ENCODE measurements at places on chromosomes 3 and 15.

GRCh38 chr3:105222568-105223093, 144.1 kb upstream of the ALCAM start:
- no peak for DNase-seq

GRCh38 chr3:1139071-1139470, 46.2 kb downstream of the CNTN6 start:
- DNase-seq, result no peak

- no peak for DNase-seq
Observed at GRCh38 chr15:31265871-31266711, 60.5 kb upstream of the KLF13 start.

DNA sequence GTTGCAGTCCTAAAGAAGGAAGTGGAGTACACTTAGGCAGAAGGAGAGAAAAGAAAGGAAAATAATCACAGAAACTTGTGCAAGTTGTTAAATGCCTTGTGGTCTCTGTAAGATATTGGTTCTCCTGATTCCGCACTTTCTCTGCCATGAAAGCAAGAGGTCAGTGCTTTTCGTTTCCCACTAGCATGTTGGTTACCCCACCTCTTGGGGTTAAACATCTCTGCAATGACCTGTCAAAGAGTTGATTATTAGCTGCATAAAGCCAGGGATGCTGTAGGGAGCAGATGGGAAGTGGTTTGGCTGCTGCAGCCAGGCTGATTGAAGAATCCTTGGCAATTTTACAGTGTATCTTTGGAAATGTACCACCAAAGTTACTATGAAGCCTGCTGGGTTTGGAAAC, 33.3 kb downstream of the ZNF609 start:
- DNase-seq, result no peak

- DNase-seq, result no peak
Observed at GRCh38 chr15:69974321-69974720, 123.4 kb downstream of the TLE3 start.

GRCh38 chr3:14283813-14284438, 105.3 kb downstream of the LSM3 start:
- no peak for DNase-seq

- DNase-seq, result no peak
Observed at GRCh38 chr3:41417574-41417973, 218.3 kb downstream of the CTNNB1 start.

DNA sequence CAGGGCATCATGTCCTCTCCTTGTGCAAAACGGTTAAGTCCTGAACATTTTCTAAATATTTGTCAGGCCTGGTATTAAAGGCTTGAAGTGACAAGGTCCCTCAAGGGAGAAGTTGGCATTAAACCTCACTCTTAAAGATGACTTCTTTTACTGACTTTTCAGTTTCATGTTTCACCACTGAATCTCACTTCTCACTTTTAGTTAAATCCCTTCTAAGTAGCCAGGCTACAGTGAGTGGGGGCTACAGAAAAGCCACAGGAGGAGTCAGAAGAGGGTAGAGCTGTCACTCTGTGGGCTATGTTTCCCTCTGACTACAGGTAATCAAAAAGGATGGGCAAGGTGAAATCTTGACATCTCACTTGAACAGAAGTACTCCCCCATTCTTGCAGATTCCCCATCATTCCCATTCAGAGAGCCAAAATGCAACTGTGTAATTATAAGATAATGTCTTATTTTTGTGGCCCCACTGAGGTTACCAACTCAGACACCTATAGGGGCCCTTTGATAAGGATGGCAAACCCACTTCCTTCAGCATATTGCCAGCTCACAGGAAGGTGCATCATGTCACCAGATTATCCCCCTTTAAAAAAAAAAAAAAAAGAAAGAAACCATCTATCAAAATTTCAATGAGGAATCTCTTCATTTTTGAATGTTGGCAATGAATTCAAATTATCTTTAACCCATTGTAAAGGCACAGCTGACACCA, 790.1 kb upstream of the CFAP20DC start:
- no peak for DNase-seq

- no peak for DNase-seq
Observed at GRCh38 chr3:14122301-14122700, 2.4 kb downstream of the CHCHD4 start.

- no peak for DNase-seq
Observed at GRCh38 chr3:57464011-57464410, 80.1 kb downstream of the DNAH12 start.

- no peak for DNase-seq
Observed at GRCh38 chr15:71385026-71385425, 269.8 kb downstream of the THSD4 start.

DNA sequence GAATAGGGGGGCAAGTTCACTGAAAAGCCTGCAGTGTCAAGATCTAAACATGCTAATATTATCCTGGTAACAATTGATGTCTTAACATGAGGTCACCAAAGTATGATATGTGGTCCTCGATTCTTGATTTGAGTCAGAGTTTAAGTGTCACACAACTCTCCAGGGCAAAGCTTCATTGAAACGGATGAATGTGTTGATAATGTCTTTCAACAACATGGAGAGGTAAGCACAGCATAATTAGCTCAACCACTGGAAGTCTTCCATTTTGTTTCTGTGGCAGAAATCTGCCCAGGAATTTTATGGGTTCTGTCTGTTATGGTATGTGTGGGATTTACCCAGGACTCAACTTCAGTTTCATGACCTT, 591.5 kb downstream of the ZNF385D start:
- no peak for DNase-seq

- DNase-seq, result peak; percentile 87
Observed at GRCh38 chr3:160027541-160028195, 39.0 kb downstream of the IL12A start.

DNA sequence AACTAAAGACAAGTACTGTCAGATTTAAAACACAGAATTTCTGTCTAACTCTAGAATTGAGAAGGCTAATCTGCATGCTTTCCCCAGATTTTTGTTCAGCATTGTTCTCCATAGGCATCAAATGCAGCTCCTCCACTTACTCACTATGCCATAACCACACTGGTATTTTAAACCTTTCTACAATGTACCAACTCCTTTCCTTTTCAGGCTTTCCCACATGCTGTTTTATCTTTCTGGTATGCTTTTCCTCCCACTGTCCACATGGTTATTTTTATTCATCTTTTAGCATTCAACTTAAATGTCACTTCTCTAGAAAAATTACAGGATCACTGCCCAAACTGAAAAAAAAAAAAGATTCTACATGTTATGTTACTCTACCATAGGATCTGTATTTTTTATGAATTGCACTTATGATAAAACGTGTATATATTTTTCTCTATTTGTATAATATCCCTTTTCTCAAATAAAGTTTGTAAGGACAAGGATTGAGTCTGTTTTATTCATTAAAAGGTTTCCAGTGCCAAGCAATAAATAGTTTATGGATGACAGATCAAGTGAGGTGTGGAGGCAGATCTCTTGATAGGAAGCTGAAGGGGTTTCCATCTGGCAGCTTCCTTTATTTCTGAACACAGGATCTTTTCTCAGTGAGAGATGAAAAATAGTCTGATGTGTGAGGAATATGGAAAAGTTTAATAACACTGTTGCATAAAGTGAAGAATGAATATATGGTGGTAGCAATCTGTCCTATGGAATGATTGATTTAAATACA, 1064.5 kb downstream of the ZPLD1 start:
- peak; percentile 48 for DNase-seq

DNA sequence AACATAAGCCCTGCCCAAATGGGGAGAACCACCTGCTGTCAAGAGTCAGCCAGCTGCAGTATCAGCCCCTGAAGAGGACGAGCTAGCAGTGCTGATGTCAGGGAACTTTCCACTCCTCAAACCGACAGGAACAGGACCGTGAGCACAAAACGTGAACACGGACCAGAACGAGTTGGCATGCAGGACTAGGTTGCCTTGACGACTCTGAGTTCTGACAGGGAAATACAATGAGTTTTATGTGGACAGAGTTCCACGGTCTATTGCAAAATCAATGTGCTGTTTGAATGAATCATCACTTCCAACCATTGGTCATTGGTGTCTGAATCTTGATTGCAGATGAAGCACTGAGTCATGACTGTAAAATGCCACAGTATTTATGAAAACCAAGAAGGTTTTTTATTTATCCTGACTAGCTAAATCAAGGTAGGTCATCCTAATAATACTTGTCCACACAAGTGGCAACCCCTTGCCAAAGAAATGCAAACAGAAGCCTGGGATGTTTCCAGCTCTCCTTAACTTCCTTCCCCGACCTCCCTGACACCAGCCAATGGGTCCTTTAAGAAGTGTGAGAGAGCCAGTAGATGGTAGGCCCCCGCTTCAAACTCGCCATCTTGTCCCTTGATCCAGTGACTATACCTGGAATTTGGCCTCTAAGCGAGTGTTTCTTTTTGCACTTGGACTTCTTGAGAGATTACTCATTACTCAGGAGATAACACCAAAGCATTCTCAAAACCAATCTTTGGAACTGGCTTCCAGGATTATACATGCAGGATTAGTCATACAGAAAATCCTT, 119.6 kb downstream of the ASB7 start:
- peak; percentile 99 for DNase-seq

DNA sequence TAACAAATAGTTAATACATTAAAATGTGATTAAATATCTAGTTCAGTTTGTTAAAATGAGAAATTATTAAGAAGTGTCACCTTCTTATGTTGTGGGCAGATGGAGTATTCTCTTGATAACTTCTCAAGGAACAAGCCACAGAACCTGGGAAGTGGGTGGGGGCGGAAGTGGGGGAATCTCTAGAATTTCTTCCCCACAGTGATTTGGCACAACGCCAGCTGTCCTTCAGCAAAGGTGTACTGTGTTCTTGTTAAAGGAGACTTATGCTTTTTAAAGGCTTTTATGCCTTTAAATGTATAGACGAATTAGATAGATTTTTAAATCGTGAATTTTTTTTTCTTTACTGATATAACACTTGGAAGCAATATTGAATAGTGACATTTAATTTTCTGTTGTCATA, 42.4 kb downstream of the SEC22A start:
- DNase-seq, result no peak

GRCh38 chr3:37237252-37237651, 62.9 kb upstream of the LRRFIP2 start:
- peak; percentile 74 for DNase-seq

- no peak for DNase-seq
Observed at GRCh38 chr15:58425834-58426233, 6.0 kb upstream of the LIPC start.

DNA sequence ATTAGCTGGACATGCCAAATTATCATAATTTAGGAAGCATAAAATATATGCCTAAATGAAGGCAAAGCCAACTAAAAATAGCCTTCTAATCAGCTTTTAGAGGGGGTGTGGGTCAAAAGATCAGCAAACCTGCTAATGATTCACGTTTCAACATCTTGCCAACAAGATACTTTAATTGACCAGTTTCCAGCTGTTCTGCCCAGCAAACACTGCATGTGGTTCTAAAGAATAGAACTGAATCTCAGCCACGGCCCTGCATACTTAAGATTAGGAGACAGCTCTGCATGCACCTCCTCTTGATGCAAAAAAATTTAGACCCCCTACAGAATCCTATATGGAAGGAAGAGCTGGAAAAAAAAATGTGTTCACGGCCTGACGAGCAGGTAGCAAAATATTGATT, 500.5 kb downstream of the TBL1XR1 start:
- DNase-seq, result no peak

- peak; percentile 86 for DNase-seq
Observed at GRCh38 chr3:168801794-168802193, 706.1 kb upstream of the GOLIM4 start.

GRCh38 chr3:35537265-35537664, 102.1 kb upstream of the ARPP21 start:
- DNase-seq, result no peak

DNA sequence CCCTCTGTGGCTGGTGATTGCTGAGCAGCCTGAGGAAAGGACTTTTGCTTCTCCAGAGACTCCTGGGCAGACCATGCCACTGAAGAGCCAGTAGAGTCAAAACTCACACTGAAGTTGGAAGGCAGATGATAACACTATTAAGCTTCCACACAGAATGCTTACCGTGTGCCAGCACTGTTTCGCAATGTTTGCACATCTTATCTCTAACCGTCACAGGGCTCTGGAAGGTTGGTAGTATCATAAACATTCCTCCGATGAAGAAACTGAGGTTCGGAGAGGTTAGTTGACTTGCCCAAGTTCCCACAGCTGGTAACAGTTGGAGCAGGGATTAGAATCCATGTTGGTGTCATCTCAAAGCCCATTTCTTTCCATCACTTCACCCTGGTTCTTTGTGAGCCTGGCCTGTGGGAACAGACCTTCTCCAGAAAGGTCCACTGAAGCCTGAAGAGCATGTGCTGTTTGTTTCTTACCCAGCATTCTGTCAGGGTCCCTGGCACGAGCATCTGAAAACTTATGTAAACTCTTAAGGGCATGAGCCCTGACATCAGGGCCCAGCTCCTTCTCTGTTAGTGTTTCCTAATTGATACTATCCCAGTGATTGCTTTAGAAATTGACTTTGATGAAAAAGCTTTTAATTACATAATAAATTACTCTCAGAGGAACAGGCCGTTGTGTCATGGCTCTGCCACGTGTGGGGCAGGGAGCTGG, 77.0 kb upstream of the PRR23C start:
- peak; percentile 74 for DNase-seq

DNA sequence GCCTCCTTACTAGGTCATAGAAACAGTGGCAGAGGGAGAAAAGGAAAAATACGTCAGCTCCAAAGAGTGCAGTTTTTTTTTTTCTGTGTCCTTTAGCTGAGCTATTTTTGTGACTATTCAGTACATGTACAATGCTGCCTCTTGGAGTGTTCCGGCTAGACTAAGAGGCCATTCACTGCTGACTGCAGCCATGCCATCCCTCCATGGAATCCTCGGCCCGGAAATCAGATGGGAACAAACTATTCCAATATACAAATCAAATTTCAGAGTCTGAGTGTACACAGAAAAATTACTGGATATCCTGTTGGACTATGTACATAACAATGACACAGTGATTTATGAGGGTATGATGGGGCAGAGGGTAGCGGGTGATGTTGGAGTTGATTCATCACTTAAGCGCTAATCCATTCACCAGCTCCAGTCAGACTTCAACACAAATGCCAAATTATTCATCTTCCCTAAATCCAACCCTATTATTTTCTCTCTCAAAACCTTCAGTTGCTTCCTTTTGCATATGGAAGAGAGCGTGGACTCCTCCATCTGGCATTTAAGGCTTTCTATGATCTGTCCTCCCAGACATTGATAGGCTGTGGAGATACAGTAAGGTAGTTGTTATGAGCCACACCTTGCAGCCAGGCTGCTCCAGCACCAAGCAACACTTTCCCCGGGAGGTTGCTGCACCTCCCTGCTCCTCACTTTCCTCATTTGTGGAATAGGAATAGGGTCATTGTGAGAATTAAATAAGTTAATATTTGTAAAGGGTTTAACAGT, 109.1 kb downstream of the LPP start:
- DNase-seq, result peak; percentile 83

DNA sequence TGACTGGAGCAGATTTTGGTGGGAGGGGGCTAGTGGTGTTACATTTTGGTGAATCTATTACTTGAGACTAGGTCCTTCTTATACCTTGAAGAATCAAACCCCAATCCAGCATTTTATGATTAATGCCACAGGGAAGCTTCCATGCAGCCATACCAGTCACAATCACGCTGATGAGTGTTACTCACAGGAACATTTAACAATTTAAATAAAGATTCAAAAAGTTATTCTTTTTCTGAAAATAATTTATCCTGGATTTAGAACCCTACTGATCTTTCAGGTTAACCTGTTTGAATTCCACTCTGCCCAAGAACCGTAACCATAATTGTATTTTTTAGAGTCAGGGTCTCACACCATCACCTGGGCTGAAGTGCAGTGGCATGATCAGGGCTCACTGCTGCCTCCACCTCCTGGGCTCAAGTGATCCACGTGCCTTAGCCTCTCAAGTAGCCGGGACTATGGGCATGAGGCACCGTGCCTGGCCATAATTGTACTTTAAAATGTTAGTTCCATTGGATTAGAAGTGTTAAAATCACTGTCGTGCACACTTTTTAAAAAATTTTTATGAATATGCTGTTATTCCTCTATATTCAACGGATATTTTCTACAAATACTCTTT, 929 bp upstream of the MTMR10 start:
- no peak for DNase-seq
